ENCODE measurements at places on chromosomes 11 and 22.

DNA sequence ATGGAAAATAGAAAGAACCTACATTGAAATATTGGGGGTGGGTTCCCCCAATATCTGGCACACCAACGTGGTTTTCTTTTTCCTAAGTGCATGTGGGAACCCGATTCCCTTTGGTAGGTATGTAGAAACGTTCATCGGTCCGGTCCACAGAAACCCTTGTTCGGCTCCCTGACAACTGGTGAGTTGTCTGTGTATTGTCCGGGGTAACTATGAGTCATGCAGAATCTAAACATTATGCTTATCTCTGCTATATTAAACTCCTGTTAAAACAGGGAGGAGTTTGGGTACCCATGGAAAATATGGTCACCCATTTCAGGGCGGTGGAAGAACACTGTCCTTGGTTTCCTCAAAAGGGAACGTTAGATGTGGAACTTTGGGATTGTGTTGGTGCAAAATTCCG, 25.1 kb upstream of the ALDH3B2 start:
- DNase-seq, result no peak

- no peak for DNase-seq
These were observed 95.7 kb downstream of the TEAD1 start for GRCh38 chr11:12769834-12770345.

DNA sequence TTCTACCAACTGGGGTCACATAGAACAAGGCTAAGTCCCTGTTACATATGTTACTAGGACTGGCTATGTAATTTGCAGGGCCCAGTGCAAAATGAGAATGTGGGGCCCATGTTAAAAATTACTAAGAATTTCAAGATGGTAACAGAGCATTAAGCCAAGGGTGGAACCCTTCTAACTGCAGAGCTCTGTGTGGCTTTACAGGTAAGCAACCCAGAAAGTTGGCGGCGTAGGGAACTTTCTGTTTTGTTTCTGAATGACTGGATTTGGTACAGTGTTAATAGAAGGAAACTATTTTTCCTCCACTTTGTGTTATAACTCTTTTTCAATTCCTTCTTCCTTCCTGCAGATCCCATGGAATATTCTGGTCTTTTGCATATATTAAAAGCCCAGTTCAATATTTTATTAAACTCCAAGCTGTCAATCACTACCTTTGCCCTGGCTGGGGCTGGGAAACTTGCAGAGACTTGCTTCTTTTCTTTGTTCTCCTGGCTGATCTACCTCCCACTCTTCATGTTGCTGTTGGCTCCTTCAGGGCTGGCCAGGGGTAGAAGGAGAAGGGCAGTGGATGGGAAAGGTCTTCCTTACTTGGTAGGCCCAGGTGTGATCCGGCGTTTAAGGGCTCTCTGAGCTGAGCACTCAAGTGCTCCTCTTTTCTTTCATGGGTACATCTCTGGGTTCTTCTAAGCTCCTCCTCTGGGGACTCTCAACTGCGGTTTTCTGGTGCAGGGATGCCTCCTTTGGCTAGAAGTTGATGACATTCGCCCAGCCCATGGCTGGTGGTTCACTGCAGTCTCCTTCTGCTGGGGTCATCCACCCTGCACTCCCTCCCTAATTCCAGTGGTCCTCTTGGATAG, 67.7 kb downstream of the SNX19 start:
- no peak for DNase-seq

- no peak for DNase-seq
These were observed 639.1 kb downstream of the TBC1D22A start for GRCh38 chr22:47401592-47401898.

- no peak for DNase-seq
These were observed 342.3 kb downstream of the CADM1 start for GRCh38 chr11:115161876-115162275.

GRCh38 chr22:24564376-24565058, 8.7 kb downstream of the SNRPD3 start:
- no peak for DNase-seq

DNA sequence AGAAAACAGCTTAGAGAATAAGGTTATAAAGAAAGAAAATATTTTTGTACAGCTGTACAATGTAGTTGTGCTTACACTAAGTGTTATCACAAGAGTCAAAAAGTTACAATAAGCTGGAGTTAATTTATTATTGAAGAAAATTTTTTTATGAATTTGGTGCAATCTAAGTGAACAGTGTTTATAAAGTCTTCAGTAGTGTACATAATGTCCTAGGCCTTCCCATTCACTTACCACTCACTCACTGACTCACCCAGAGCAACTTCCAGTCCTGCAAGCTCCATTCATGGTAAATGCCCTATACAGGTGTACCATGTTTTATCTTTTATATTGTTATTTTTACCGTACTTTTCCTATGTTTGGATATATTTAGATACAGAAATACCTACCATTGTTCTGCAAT, 34.7 kb downstream of the GDPD4 start:
- no peak for DNase-seq

GRCh38 chr22:33996824-33997223, 76.5 kb upstream of the LARGE1 start:
- no peak for DNase-seq

GRCh38 chr11:20010851-20011225, 149.4 kb downstream of the DBX1 start:
- DNase-seq, result no peak

DNA sequence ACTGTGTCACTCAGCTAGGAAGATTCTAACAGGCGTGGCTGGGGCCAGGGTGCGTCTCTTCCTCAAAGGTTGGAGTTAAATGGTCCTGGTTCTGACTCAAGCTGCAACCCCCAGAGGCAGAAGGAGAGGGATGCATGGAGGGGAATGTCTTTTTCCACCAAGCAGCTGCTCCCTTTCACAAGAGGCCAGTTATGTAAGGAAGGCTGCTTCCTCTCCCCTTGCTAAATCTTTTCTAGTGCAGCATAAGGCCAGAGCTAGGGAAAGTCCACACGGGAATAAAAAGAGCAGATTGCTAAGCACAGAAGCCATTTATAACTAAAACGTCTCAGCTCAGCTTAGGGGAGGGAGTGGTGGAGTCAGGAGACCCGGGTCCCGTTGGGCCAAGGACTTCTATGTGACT, 10.0 kb downstream of the PVALB start:
- no peak for DNase-seq

DNA sequence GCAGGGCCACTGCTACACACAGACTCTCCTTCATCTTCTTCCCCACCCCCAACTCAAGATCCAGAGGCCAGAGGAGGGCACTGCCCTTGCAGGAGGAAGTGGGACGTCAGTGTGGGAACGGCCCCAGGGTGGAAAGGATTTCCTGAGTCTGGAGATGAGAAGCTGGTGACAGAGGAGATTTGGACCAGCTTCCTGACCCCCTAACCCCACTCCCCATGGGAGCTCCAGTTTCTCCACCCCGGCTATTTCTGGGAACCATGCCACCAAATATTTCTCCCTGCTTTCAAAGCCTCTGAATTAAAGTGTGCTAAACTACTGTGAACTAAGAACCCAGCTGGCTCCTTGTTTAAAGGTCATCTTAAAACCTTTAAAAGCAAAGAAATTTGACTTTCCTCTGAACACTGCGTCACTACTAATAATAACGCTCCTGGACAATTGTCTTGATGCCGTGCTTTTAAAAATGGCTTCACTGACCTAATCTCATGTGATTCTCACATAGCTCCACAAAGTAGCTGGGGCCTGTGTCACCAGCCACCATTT, 46.6 kb downstream of the CWC15 start:
- DNase-seq, result no peak

DNA sequence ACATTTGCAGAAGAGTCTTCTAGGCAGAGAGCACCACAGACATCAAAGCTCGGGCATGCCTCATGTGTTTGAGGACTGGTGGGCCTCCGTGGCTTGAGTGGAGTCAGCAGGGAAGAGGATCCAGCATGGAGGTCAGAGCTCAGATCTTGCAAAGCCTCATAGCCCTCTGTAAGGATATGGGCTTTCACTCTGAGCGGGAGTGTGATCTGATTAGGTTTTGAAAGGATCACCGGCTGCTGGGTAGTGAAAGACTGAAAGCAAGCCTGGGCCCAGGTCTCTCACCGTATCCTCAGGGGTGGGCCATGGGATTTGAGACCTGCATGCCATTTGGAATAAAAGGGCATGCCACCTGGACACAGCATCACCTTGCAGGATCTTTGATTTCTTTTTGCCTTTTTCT, 112.7 kb downstream of the TEAD1 start:
- DNase-seq, result no peak

GRCh38 chr11:65353900-65354264, 669 bp upstream of the TIGD3 start:
- no peak for DNase-seq

- DNase-seq, result no peak
These were observed 13.1 kb downstream of the MGAT3 start for GRCh38 chr22:39469681-39470450.

DNA sequence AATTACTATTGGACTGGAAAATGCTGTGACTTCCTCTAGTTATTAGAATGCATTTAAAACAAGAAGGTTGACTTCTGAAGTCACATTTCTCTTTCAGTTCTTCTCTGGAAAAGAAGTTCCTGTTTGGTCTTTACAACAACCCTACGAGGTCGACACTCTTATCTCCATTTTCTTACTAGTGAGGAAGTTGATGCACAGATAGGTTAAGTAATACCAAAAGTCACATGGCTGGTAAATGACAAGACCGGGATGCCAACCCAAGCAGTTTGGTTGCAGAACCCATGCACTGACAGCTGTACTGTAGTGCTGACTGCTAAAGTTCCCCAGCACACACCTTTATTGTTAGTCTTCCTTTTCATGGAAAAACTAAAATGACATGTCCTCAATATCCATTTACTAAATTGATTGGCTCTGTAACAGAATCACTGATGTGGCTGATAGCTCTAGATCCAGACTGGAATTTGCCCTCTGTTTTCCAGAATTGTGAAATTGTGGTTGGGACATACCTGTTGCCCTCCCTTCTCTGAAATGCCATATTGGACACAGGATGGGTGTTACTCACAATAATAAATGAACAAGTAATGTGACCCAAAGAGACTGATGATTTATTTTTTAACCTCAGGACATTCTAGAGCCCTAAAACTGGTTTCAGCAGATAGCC, 9.4 kb upstream of the TECTA start:
- no peak for DNase-seq

DNA sequence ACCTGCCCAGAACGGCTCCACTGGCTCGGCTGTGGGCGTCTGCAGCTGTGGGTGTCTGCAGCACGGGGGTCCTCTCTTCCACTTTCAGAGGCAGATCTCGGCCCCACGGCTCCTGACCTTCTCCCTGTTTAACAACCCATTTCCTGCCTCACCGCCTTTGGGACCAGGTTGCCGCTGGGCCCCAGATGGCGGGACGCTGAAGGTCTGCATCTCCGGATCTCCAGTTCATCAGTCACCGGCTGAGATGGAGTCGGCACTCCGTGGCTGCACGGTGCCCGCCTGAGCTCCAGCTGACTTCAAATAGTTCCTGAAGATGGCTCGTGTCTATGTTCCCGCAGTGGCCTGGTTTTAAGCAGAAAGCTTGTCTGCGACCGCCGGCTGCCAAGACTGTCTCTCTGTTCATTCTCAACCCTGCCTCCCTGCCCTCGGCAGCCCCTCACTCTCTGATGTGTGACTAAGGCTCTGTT, 475.9 kb downstream of the BRD1 start:
- DNase-seq, result no peak

DNA sequence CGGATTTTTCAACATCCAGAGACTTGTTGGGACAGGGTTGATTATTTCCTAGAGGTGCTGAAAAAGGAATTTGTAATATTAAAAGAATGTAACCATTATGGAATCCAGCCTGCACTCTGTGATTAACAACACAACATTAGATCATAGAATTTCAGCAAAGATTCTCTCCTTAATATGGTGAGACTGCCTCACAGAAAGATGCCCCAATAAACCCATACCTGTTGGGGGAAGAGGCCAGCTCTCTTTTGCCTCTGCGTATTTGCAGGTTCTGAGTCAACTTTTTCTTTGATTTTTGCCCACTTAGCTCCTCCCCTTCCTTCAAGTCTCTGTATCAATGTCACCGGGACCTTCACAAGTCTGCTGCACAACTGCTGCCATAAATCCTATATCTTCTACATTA, 12.4 kb upstream of the MTMR3 start:
- DNase-seq, result no peak

GRCh38 chr22:44319685-44320084, 6.9 kb upstream of the SHISAL1 start:
- DNase-seq, result no peak

GRCh38 chr11:10377183-10377582, 72.3 kb downstream of the ADM start:
- no peak for DNase-seq

- DNase-seq, result no peak
These were observed 19.4 kb downstream of the OR2AT4 start for GRCh38 chr11:75077316-75077715.

- DNase-seq, result no peak
These were observed 1.9 kb upstream of the UQCC3 start for GRCh38 chr11:62669420-62670161.

DNA sequence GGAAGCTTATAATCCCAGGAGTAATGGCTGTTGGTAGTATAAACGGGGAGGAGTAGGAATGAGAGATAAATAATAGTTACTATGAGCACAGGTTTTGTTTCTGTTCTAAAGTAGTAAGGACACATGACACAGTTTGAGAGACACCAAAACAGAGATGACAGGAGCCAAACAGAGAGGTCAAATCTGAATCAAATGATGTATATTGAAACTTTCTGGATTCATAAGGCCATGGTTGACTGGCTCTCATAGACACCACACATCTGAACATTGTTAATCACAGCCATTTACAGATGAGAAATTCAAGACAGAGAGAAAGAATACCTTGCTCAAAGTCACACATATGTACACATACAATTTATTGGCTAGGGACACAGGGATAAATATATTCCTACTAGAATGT, 63.4 kb upstream of the UCP3 start:
- no peak for DNase-seq

DNA sequence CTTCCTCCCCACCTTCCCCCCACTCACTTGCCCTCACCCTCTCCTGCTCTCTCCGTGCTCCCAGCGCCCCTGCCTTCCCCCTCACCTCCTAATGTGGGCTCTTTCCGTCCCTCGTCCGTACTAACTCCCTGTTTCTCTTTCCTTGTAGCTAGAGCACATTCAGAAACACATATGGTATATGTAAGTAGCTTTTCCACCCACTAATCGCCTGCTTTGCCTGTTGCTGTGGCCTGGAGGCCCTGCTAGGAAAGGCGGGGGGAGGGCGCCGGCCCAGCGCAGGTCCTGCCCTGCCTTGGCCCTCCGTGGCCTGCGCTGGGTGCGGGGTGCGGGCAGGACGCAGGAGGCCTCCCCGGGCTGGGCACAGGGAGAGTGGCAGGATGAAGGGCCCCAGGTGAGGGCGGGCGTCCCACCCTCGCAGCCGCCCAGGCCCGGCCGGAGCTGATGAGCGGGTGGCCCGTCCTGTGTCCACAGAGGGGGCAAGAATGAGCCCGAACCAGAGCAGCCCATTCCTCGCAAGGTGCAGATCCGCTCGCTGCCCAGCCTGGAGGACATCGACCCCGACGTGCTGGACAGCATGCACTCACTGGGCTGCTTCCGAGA, 41.7 kb downstream of the MOB2 start:
- DNase-seq, result no peak

GRCh38 chr11:67268081-67268961, 2.0 kb downstream of the GRK2 start:
- DNase-seq, result peak; percentile 78

Data from GM12891 (cell line).